ENCODE measurements at places on chromosomes 6 and 20.

- DNase-seq = no peak
Observed at GRCh38 chr6:133699741-133700385, 189.1 kb upstream of the TCF21 start.

GRCh38 chr6:147392917-147393625, 115.4 kb upstream of the SAMD5 start:
- no peak for DNase-seq

DNA sequence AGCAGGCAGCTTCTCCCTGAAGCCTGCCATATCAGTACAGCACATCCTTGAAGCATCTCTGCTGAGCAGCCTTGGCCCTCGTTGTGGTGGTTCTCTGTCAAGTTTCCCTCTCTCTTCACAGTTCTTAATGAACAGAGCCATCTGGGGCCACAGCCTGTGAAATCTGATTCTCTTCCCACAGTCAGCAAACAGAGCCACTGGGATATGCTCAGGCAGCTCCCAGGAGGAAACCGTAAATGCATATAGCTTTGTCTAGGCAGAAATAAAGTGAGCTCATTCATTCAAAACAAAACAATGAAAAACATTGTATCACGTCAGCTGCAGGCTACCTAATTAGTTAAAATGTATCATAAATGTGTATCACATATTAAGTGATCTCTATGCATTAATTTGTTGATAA, 80.3 kb downstream of the TBC1D7 start:
- no peak for DNase-seq

GRCh38 chr6:144094731-144095133, 641 bp downstream of the SF3B5 start:
- no peak for DNase-seq

- DNase-seq = no peak
Observed at GRCh38 chr6:72748759-72749158, 126.9 kb downstream of the KCNQ5 start.

DNA sequence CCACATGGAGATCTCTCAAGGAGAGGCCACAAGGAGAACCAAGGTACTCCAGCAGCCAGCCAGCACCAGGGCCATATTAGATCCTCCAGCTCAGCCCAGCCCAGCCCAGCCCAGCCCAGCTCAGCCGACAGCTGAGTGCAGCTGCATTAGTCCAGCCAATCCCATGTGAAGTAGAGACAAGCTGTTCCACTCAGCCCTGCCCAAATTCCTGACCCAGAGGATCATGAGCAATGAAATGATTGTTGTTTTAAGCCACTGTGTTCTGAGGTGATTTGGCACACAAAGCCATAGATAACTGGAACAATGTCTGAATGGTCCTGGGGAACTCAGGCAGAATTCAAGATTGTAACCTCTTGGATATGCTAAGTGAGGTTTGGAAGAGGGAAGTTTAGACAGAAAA, 59.5 kb upstream of the BMP2 start:
- DNase-seq = no peak

DNA sequence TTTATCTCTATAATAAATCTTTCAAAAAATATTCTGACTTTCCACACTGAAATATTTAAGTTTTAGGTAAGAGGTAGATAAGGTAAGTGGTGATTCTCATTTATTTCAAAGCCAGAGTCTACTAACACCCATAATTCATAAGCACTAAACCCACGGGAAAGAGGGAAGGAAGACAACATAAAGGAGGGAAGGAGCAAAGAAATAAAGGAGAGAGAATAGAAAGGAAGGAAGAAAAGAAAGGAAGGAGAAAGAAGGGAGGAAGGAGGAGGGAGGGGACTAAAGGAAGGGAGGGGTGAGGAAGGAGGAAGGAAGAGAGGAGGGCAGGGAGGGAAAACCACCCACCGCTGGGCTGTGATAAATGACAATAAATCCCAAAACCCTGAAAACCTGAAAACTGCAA, 25.2 kb downstream of the MAP3K5 start:
- DNase-seq = no peak

DNA sequence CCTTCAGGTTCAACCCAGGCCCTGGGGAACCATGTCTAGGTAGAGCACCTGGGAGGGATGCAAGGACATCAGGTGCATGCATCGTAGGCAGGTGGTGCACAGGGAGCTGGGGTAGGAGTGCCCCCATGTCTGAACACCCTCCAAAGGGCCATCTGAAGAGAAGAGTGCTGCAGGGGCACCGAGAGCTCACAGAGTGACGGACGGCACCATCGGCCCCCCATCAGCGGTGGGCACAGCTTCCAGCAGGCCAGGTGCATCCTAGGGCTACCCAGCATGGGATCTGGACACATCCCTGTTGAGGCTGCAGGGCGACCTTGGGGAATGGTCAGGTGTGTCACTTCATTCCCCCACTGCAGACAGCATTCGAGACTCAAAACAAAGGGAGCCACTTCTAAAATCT, 138.3 kb upstream of the CDH4 start:
- no peak for DNase-seq

DNA sequence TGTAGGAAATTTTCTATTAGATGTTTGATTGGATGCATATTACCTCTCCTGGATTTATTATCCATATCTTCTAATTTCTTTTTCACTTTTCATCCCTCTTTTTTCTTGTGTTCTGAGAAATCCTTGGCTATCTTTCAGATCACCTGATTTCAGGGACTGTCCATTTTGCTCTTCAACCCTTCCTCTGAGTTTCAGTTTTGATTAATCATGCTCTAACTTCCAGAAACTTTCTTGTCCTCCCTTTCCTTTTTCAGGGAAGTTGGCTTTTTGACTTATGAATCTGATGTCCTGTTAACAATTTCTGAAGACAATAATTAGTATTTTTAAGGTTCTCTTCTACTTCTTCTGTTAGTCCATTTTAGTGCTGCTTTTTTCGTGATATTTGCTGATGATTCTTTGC, 79.1 kb downstream of the FKBP5 start:
- DNase-seq = no peak

DNA sequence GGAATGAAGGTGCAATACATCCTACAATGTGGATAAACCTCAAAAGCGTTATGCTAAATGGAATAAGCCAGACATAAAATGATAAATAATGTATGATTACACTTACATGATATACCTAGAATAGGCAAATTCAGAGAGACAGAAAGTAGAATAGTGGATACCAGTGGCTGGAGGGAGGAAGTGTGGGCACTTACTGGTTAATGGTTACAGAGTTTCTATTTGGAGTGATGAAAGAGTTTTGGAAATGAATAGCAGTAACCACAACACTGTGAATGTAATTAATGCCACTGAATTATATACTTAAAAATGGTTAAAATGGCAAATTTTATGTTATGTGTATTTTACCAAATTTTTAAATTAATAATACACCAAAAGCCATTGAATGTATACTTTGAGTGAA, 71.4 kb upstream of the CST7 start:
- no peak for DNase-seq

- no peak for DNase-seq
Observed at GRCh38 chr6:131813991-131814390, 6.2 kb downstream of the ENPP1 start.

GRCh38 chr6:11947575-11947974, 64.5 kb upstream of the HIVEP1 start:
- DNase-seq = no peak

- no peak for DNase-seq
Observed at GRCh38 chr6:166437661-166438060, 54.9 kb upstream of the MPC1 start.

- no peak for DNase-seq
Observed at GRCh38 chr6:136582711-136583471, 32.7 kb upstream of the MAP7 start.

DNA sequence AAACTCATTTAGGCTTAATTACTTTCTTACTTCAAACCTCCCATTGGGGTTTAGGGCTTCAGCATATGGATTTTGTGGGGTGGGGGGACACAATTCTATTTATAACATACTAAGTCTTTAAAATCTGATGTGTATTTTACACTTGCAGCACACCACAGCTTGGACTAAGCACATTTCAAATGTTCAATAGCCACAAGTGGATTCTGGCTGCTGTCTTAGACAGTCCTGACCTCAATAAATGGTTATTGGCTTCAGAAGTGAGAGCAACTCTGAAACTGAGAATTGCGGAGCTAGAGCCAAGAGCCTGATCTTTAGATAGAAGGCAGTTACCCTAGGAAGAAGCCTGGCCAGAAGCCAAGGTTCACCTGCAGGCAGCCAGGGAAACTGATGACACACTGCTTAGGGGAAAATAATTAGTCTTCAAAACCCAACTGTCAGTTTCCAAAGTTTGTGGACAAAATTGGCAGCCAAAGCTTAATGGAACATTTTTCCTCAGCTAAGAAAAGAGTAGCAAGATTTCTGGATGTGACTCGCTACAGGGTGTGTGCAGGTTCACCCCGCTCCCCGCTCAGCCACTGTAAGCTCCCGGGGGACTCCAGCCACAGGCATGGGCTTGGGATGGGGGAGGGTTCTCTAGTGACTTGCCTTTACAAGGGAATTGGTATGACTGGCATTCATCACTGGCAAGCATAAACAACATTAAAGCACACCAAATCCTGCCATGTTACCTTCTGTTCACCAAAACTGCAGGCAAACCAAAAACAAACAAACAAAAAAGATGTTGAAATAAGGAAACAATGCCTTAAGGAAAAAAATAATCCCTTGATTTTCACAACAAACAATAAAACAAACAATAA, 219.8 kb downstream of the TFAP2A start:
- no peak for DNase-seq

DNA sequence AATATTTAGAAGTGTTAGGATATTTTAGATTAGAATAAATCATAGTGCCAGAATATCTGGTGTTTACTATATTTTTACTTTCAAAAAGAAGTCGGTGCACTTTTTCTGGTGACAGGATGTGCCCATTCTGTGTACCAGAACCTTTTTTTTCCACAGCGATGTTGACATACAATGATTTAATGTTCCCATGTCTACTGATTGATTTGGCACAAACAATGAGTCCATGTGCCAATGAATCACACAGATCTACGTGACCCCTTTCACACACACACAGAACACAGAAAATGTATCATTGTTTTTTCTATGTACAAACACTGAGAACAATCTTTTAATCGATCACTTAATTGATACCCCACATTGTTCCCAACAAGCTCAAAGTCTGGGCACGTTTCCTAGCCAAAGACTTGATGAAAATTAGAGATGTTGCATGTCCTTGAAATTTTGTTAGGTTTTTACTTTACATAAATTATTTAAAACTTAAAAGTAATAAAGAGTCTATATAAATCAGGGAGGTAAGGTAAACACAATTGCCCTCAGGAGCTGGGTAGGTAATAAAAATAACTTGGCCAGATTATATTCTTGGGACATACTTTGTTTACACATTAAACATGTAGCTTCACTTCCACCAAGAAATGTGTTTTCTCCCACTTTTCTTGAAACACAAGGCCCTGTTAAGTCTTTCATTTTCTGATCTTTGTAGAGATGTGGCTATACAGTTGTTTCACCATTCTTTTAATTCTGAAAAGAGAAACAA, 36.4 kb upstream of the SOX4 start:
- no peak for DNase-seq

DNA sequence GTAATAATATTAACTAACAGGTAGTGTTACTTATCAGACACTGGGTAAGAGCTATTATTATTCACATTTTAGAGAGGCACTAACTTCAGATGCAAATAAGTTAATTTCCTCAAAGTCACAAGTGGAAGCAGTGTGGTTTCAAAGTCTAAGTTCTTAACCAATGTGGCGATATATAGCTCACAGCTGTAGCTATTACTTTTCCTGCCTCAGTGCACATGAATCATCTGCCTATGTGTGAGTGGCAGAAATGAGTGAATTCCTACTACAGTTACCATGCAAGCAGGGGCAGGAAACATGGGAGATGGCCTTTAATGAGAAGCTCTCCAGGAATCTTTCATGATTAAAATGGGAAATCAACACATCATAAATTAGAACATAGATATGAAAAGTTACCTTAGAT, 126.2 kb upstream of the EYA4 start:
- no peak for DNase-seq

DNA sequence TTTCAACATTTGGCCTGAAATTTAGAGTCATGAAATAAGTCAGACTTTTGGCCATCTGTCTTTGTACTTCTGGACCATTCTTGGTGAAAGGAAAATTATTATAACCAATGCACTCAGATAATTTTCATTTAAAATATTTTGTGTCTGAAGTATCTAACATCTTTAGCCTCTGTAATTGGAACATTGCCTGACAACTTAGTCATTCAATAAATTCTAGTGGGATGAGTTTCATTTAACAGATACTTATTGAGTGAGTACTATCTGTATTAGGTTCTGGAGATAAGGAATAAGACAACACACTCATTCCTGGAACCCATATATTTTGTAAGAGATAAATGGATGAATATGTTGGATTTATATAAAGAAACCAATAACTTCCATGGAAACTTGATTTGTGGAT, 536.0 kb downstream of the BCKDHB start:
- no peak for DNase-seq

DNA sequence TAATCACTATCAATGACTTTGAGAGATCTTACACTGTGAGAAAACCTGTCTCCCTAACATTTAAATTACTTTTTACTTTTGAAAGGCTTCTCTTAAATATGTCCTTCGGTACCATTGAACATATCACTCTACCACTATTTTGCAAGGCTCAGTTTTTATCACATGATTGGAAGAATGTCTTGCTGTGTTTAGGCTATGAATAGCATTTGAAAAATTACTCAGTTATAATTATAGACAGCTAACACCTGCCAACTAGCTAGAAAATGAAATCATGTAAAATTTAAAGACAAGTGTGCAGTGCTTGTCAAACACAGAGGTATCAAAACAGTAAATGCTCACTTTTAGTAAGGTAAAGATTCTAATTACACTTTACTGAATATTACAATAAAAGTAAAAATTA, 11.0 kb downstream of the SESN1 start:
- no peak for DNase-seq

DNA sequence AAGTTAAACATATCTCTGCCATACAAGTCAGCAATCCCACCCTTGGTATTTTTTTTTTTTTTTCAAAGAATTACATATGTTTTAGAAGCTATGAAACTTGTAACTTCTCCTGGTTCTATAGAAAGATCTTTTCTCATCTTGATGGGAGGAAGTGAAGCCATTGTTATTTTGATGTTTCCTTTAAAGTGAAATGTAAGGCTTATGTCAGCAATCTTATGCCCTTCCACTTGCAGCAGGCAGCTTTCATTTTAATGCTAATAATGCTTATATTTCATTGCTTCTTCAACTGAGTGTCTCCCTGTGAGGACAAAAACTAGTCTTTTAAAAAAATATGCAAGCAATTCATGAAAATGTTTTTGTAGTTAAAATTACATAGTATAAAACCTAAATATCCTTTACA, 1614.7 kb downstream of the KHDRBS2 start:
- no peak for DNase-seq
